Stimulated activated CD8-positive, alpha-beta memory T cell treated with anti-CD3 and anti-CD28 coated beads, Interleukin-4, amount 100 ng/mL, for 1 hour (primary cell): ENCODE measurements at places on chromosomes 16 and 17.

GRCh38 chr17:50289991-50290702, 15.9 kb downstream of the TMEM92 start:
- no peak for DNase-seq

DNA sequence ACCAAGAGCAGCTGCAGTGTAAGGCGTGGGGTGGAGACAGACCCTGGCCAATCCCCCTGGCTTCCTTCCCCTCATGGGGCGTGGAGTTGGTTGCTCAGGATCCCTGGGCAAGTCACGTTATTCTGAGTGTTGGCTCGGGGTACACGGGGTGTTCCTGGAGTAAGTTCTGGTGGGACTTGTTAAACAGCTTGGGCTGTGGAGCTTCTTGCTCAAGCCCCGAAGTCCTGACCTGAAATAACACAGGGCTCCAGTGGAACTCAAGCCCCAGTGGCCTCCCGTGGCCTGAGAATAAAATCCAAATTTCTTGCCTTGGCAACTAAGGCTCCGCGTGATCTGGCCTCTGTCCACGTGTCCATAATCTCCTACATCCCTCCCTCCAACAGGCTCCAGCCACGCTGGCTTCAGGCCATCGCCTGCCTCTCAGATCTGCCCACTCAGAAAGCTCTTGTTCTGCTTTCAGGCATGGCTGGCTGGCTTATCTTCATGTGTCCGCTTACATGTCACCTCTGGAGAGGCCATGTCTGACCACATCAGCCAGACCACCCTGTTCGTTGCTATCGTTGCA, 49.3 kb upstream of the BCO1 start:
- no peak for DNase-seq

DNA sequence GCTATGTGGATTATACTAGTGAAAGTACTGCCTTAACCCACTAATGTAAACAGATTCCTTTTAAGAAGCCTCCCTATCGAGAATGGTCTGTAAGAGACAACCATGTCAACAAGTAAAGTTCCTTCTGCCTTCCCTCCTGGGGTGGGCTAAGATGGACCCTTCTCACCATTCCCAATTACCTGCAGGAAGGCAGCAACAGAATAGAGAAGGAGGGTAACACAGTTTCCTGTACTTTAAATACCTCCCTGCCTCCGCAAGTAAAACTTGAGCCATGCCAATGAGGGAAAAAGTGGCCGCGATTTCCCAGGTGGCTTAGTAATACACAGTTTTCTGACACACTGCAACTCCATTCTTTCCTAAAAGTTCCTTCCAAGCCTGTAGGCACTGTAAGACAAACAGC, 45.2 kb downstream of the TOX3 start:
- no peak for DNase-seq

DNA sequence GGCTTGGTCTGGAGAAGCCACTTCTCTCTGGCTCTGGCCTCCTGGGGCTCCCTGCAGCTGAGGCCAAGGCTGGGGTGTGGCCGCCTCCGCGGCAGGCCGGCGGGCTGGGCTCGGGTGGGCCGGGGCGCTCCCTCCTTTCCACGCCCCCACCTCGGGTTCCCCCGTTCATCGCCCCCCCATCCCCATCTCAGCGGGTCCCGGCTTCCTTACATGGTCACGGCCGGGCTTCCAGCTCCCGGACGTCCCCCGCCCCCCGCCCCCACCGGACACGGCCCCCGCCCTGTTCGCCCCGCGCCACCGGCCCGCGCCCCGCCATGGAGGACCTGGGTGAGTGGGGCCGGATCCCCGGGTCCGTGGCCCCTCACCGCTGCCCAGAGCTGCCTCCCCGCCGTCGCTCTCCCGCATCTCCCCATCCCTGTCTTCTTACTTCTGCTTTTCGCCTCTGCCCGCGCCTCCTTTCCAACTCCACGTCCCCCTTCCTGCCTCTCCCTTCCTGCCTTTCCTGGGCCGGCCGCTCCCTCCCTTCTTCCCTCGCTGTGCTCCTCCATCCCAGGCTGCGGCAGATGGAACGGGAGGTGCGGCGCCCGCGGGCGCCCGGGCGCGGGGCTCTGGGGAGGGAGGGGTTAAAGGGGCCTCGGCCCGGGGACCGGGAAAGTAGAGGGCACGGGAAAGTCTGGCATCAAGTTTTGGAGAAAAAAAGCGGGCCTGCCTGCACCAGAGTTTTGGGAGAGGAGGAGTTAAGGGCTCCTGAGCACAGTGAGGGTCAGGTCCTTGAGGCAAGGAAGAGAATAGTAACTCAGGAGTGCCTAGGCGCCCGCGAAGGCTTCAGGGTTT, at the start of gene TGFB1I1:
TSS of gene TGFB1I1 (plus strand) at position 278 of the 834 bp plus-strand sequence. CDS start at position 315, 37 bp downstream.
- DNase-seq, result no peak

- no peak for DNase-seq
Observed at GRCh38 chr17:56175299-56175955, 22.2 kb downstream of the ANKFN1 start.

- no peak for DNase-seq
Observed at GRCh38 chr16:58393138-58393504, 850 bp downstream of the GINS3 start.
